Natural killer cell treated with Interleukin-12 subunit alpha and Interleukin-12 subunit beta and Interleukin-15 and Interleukin-18, amount 100 ng/mL, for 72 hours (primary cell): ENCODE measurements at places on chromosomes 1 and 21. TPM values are rescaled to one million over a fixed set of nuclear protein-coding genes. Genes with fewer than 3 reads are reported as not detected.

The RNF223 gene
- not detected for total RNA-seq

The SLC44A5 gene
- total RNA-seq = not detected

The AMY1C gene
- not detected for total RNA-seq

The SAMD13 gene
- total RNA-seq = not detected

The TBX15 gene
- not detected for total RNA-seq

The OMA1 gene
- total RNA-seq = 8.7 TPM

The MCOLN3 gene
- total RNA-seq = not detected

The DSCAM gene
- total RNA-seq = not detected

The ALX3 gene
- total RNA-seq = not detected

The CYP4Z1 gene
- total RNA-seq = not detected

The HRNR gene
- total RNA-seq = not detected

The KRTAP19-6 gene
- not detected for total RNA-seq

The SMPDL3B gene
- total RNA-seq = 0.33 TPM

The KCNT2 gene
- total RNA-seq = not detected

The OR10K2 gene
- total RNA-seq = not detected

The LYSMD1 gene
- 5.0 TPM for total RNA-seq

The ZNF695 gene
- total RNA-seq = 1.2 TPM
